Stimulated activated memory B cell treated with anti-CD40 and anti-IgM and Interleukin-4, amounts not matched to agents 10 μg/mL and 1 μg/mL and 100 μg/mL, for 72 hours (primary cell): ENCODE measurements at places on chromosomes 5 and 9.

DNA sequence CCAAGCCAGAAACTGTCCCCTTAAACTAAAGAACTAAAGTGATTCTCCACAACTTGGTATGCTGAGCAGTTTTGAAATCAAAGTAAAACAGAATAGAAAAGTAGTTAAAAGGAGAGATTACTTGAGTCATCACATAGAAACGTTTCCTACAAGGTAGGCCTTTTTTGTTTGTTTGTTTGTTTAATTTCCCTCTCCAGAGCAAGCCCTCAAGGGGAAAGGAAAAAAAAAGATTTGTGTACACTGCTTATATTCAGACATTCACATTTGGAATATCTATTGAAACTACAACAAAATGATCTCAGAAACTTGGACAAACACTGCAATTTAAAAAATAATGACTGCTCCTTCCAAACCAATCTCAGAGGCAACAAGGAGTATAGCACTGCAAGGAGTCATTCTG, 304.7 kb upstream of the NREP start:
- ATAC-seq, result no peak

DNA sequence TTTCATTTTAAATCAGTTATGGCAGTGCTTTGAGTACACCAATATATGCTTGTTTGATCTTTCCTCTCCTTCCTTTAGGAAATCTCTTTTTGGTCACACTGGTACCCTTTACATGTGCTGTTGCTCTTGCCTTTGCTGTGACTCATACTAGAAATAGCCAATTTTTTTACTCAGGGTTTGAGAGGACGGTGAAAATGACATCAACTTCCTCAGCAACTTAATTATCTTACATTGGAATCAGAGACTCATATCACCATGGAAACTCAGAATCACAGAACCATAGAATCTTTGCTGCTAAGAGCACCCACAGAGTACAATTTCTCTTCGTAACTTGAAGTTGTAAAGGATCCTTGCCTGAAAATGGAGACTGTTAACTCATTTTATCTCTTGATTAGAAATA, 13.8 kb upstream of the ZNF300 start:
- ATAC-seq, result no peak

DNA sequence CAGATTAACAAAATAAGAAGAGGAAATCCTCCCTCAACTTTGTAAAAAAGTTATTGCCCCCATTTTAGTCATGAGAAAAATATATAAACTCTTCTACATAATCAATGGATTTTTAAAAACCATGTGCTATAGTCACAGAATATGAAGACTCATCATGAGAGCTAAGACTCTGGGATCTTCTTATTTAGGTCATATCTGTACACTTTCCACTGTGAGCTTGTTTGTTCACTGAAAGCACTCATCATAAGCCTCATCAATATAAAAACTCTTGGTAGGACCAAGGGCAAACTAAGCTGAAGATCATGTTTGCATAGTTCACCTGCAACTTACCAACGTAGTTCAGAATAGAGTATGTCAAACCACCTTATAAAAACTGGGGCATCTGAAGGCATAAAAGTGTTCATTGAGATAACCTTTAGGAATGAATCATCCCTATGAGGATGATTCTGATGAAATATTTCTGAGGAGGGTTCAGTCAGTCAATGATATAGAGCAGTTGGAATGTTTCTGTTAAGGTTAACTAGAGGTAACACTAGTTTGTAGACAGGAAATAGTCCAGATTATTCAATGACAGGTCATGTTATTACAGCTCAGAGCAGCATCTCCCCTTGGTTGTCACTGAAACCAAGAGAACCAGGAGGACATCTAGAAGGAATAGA, 289.9 kb upstream of the SMC2 start:
- ATAC-seq, result no peak

- ATAC-seq, result peak; percentile 86
Measured at GRCh38 chr5:72556351-72557166, 49.3 kb upstream of the ZNF366 start.

GRCh38 chr5:173514661-173515060, 101.8 kb downstream of the BOD1 start:
- no peak for ATAC-seq

DNA sequence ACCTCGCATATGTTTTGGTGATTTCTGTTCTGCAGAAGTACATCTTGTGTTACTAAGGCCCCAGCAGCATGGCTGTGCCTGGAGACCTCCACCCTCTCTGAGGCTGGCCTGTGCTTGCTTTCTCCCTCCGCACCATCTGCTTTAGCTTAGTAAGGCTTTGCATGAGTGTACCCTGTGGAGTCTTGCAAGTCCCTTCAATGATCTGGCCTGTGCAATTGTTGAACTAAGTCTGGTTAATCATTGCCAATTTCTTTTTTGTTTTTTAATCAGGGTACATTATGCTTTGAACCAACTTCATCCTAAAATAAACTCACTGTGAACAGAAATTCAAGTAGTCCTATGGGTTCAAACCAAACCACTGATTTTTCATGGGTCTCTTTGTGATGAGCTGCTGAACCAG, 32.3 kb downstream of the ACOT12 start:
- no peak for ATAC-seq

GRCh38 chr5:78002690-78003089, 226.6 kb upstream of the TBCA start:
- ATAC-seq, result no peak

GRCh38 chr5:149831492-149831891, 101.4 kb downstream of the PPARGC1B start:
- peak; percentile 93 for ATAC-seq

DNA sequence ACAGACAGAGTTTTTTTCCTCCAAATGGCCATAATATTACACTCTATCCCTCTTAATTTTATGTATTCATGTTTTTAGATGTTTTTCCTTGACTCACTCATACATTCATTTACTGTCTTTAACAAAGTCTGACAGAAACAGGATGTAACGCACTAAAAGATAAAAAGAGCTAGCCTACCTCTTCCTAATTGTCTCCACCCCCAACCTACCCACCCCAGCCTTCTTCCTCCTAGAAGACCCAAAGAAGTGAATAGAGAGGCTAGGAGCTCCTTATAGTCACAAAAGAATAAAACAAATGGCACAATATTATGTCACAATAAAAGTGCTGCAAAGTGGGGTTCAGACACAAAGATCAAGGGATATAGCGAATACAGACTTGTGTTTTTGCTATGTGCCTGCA, 719 bp downstream of the NOL8 start:
- ATAC-seq, result no peak

DNA sequence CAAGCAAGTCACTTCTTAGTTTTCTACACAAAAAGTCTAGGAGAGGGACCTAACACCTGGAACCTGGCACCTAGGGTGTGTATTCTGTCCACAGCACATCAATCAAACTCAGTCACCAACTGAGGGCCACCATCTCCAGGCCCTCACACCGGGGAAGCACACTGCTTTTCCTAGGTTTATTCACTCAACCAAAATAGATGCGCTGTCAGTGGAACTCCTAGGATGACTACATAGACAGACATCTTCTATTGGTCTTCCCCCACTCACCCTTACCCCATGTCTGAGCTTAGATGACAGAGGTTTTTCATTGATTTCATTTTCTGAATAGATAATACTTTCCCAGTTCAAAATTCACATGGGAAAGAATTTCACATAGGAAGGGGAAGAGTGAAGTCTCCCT, 59.2 kb downstream of the RNF130 start:
- no peak for ATAC-seq

DNA sequence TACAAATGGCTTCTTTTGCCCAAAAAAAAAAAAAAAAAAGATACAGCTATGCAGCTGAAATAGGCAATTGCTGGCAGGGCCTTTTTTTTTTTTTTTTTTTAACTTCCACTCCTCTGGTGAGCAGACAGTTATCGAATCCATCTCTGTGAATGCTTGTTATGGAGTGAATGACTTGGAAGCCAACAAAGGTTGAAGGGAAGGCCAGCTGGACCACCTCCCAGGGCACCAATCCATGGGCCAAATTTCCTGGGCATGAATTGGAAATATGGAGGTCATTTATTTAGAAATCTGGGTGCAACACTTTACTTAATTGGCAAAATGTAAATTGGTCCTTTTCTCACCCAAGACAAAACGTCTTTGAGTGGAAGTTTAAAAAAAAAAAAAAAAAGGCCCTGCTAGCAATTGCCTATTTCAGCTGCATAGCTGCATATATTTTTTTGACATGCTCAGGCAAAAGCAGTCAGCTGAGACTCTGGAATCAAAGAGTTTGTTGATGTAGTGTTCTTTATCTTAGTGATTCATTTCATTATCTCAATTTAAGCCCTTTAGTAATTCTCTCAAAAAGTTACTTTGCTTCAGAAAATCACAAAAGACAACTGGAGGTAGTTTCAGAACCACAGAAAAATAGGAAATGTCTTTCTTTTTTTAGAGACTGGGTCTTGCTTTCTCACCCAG, 392.2 kb upstream of the KLF4 start:
- ATAC-seq, result no peak

GRCh38 chr9:108551030-108551841, 304.6 kb downstream of the ACTL7B start:
- no peak for ATAC-seq

DNA sequence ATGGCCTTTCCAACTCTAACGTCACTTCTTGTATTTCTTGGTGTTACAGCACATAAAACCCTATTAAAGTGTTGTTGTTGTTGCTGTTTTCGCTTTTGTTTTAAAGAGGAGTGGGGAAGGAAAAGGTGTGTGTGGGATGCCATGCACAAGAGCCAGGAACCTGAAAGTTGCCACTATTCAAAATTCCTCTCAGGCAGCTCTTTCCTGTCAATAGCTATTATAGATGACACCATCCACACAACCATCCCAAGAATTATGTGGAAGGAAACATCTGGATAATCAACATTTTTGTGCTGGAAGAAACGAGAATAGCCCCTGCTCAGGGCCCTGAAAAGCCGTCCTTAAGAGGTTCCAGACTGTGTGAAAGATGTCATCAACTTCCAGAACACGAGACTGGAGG, 79.3 kb downstream of the SHB start:
- no peak for ATAC-seq

GRCh38 chr9:129850821-129851550, 15.7 kb downstream of the USP20 start:
- no peak for ATAC-seq

GRCh38 chr9:114691046-114691955, 9.3 kb upstream of the TEX48 start:
- ATAC-seq, result peak; percentile 97

DNA sequence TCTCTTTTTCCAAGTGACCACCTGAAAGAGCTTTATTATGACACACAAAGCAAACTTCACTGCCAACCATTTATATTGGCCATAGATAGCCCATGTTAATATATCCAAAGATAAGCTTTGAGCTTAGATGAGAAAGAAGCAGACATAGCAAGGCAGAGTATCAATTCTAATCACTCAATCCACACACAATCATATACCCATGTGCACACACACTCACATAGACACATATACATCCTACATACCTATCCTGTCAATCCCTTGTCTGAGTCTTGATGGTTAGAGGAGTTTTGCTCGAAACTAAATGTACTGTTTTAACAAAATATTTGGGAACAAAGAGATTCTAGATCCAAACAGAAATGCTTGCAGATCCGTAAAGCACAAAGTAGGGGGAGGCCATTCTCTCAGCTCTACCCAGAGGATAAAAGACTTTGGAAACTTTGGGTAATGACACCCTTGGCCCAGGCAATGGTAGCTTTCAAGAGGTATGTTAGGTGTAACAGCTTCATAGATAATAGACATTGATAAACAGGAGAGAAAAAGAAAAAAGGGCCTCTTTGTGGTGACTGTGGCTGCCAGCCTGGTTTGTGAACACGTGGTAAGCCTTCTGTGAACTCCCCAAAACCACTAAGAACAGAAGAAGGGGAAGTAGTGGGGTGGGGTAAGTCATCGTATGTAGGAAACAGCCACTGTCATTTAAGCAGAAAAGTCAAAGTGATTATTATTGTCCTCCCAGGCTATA, 121.6 kb downstream of the TLR4 start:
- ATAC-seq, result peak; percentile 98

DNA sequence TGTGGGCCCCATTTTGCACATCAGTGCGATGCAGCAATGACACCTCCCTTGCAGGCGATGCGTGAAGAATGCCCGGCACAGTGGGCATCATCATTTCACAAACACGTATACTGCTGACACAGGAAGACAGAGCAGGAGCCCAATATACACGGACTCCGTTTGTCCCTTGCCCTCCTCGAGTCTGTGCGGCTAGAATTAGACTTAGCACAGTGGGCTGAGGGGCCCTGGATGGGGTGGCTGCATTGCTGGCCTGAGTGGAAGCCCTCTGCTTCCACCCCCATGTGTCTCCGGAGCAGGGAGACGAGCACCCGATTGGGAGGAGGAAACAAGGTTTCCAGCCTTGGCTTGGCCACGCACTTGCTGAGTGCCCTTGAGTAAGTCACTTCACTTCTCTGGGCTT, 40.8 kb downstream of the GSN start:
- no peak for ATAC-seq

- ATAC-seq, result no peak
Measured at GRCh38 chr9:72614067-72614466, 92.7 kb downstream of the TMC1 start.

DNA sequence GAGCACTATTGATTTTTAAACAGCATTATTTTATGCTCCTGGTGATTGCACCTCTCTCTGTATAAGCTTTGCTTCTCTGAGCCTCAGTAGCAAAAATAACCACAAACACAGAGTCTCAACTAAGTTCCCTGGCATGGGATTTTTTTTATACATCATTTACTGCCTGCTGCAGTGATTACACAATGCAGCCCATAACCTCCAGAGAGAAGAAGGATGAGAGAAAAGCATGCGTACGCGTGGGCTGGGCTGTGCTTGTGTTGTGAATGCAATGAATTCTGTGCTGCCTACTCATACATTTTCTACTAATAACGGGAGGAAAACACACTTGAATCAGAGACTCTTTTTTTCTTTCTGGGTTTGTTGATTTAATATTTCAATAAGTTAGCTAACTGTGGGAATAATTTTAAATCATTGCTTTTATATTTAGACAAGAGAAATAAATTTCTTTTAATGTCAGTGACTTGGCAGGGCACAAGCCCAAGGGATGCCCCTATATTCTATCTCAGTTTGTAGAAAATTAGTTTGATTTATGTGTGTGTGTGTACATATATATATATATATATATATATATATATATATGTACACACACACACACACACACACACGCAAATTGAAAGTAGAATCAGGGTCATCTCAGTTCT, 351.5 kb downstream of the MED10 start:
- ATAC-seq, result no peak

DNA sequence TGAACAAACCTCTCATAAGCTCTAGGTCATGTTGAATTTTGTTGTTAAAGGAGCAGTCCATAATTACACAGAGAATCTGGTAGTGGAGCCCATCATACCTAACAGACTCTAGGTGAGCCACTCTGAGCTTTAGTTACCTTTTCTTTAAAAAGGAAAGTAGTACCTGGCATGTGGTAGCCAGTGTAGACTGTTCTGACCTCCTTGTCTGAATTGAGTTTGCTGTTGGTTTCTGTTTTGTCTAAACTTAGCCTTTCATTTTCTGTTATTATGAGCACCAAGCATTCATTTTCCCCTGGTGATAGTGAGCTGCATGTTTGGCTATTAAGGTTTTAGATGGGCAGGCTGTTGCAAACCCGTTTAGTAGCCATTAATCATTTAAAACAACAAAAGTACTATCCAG, 112.2 kb downstream of the MAST4 start:
- ATAC-seq, result peak; percentile 41
